DND-41 (cell line): ENCODE measurements at places on chromosomes 16 and 17.
A peak's percentile ranks its signal among the peaks of the same experiment; 100 is the strongest.

DNA sequence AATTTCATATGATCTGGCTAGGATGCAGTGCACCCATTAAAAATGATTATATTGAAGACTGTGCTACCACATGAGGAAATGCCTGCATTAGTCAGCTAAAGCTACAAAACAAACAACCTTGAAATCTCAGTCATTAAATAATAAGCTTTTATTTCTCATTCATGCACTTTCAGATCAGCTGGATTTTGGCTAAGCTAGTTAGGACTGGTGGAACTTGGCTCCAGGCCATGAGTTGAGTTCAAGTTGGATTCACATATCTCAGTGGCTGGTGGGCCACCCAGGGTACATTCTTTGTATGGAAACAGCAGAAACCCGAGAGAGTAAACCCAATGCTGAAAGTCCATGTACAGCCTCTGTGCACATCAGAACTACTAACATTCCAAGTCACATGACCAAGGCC is 6.4 kb upstream of the SLFN12L start:
- no peak for DNase-seq

DNA sequence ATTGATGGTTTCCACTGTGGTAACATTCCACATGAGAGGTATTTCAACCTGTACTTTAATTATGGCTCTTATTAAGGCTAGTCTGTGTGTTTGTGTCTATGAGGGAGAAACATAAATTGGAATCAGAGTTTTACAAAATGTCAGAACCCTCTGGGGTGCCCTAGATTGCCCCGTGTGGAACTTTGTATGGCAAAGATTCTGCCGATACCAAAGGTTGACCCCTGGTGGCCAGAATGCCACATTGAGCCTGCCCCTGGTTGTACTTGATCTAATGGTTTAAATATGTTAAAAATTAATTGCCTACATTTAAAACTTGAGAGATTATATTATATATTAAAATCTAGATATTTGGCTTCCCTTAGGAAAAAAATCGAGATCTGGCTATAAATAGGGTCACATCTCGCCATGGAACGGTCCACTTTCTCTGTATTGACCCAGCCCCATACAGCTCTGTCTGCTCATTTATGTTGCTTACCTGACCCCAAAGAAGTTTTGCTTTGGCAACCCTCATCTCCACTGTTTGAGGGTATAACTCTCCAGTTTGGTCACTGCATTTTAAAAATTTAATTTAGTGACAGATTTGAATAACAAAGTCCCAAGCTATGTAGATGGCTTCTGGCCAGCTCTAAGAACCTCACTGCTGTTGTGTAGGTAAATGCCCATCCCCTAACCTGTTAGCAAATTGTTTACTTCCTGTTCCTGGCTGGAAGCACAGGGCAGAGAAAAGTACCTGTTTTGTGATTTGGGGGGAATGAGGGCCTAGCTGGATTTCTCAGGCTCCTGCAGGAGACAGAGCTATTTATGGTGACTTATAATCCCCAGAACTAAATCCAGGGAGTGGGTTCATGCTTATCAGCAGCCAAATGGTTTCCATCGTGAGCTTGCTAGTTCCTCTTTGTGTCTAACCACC is 95.0 kb downstream of the PLCG2 start:
- peak; percentile 57 for DNase-seq

GRCh38 chr17:19551591-19552148 is 18.0 kb downstream of the SLC47A1 start:
- no peak for DNase-seq

GRCh38 chr16:29664091-29664921 is 1.3 kb downstream of the SPN start:
- DNase-seq: peak; percentile 64

- no peak for DNase-seq
Measured at GRCh38 chr17:19457830-19458271, 46.8 kb downstream of the RNF112 start.

DNA sequence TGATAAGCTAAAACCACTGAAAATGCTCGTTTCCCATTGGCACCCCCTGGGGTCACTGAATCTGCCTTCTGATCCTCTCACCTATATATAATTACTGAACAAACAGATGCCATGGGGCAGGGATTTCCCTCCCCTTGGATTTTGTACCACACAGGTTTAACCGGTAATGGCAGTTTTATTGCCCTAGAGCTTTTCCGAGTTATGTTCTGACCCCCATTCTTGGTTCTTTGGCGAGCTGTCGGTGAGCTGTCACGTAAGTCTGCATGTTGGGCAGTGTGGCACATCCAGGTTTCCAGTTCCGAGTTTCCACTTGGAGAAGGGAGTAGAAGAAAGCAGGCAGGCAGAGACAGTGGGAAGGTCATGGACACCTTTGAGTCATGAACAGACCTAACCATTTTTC is 7.1 kb downstream of the TMEM97 start:
- DNase-seq: no peak

DNA sequence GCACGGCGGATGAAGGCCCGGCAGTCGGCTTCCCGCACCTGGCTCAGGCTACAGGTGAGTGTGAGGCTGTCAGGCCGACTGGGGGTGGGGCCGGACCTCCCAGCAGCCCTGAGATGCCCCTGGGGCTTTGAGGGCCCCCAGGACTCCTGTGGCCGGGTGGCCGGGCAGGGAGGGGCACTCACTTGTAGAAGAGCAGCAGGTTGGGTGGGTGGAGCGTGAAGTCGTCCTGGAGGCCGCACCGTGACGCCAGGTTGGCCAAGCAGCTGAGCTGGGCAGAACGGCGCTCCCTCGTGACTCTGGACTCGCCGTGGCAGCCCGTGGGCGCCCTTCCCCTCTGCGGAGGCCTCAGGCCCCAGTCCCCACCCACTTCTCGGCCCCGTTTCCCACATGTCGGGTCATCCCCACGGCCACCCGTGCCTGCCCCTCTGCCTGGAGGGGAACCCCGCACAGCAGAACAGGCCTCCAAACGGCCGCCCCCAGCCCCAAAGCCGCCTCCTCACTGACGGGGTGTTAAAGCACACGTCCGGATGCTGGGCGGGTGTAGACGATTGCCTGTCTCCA is 12.9 kb downstream of the RPUSD1 start:
- no peak for DNase-seq

GRCh38 chr16:76879420-76879819 is 311.6 kb upstream of the MON1B start:
- DNase-seq: no peak

DNA sequence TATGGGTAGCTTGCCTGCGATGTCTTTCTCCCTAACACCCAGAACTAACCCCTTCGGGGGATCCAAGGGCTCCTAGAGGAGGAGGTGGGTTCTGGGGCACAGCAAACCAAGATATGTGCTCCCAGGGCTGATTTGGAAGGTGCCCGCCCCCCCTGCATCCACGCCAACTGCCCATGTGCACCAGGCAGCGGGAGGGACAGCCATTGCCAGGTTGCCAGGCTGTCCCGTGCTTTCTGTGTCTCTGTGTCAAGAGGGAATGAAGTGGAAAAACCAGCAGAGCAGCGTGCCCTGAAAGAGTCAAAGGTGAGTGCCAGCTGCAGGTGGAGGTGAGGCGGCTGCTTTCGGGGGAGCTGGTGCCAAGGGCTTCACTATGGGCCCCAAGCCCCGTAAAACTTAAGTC is 6.4 kb downstream of the TEKT5 start:
- DNase-seq: no peak

GRCh38 chr16:31002250-31002700 is 8.2 kb downstream of the STX1B start:
- no peak for DNase-seq

- peak; percentile 97 for DNase-seq
Measured at GRCh38 chr17:45172541-45173286, 11.0 kb downstream of the HEXIM2 start.

- no peak for DNase-seq
Measured at GRCh38 chr17:47276868-47277267, 23.2 kb downstream of the ITGB3 start.

GRCh38 chr17:77617516-77617915 is 341.0 kb upstream of the TNRC6C start:
- no peak for DNase-seq

- no peak for DNase-seq
Measured at GRCh38 chr17:28907709-28908475, 5.0 kb upstream of the DHRS13 start.

DNA sequence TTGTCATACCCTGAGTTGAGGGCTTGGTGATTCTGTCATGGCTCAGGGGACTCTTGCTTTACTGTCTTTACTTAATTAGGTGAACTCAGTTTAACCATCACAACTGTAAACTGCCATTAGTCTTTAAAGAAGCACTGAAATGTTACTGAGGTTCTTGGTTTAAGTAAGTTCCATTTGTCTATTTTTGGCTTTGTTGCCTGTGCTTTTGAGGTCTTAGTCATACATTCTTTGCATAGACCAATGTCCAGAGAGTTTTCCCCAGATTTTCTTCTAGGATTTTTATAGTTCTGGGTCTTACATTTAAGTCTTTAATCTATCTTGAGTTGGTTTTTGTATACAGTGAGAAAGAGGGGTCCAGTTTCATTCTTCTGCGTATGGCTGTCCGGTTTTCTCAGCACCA is 137.5 kb downstream of the SOCS1 start:
- DNase-seq: no peak

- no peak for DNase-seq
Measured at GRCh38 chr17:45709728-45710288, 74.3 kb upstream of the CRHR1 start.

DNA sequence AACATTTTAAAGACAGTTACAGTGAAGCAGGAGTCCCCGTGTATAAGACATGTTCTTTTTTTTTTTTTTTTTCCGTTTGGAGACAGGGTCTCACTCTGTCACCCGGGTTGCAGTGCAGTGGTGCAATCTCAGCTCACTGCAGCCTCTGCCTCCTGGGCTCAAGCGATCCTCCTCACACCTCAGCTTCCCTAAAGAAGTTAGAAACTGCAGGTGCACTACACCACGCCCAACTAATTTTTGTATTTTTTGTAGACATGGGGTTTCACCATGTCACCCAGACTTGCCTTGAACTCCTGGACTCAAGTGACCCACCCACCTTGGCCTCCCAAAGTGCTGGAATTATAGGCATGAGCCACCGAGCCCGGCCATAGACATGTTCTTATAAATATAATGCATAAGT is 3.0 kb downstream of the EVI2B start:
- DNase-seq: peak; percentile 51

- no peak for DNase-seq
Measured at GRCh38 chr17:18859256-18859655, 1.3 kb downstream of the PRPSAP2 start.

DNA sequence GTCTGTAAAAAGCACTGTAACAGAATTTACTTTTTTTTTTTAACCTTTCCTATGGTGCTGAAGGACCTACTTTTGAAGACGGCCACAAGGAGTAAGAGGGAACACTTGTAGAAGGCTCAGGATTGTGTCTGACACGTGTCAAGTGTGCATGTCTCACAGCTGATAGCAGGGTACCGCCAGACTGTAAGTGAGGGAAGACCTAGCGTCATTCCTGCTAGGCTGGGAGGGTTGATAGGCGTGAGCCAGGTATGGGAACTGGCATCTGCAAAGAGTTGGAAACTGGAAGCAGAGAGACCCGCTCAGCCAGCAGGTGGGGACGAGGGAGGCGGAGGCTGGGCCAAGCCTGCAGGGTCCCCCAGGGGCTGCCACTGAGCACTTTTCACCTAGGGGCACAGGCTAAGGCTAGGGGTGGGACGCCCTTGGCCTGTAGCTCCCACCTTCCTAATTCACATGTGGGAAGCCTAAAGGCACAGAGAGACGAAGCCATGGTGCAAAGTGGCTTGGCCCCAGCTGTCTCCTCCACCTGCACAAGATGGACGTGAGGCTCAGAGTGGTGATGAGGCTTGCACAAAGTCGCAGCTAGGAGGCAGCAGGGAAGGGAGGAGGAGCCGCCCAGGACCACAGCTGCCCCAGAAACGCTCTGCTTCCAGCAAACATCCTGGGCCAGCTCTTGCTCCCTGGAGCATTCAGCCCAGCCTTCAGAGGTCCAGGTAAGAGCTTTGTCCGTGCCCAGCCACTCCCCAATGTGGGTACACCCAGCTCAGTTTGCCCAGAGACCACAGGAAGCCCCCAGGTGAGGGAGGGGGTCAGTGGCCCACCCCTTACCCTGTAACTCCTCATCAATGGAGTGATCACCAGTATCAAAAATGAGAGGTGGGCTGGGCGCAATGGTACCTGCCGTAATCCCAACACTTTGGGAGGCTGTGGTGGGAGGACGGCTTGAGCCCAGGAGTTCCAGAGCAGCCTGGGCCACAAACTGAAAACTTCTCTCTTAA is 18.9 kb downstream of the VASN start:
- DNase-seq: no peak

GRCh38 chr16:80114699-80115098 is 426.1 kb upstream of the DYNLRB2 start:
- DNase-seq: no peak

- no peak for DNase-seq
Measured at GRCh38 chr16:89135166-89135565, 36.4 kb upstream of the CDH15 start.

GRCh38 chr17:55567240-55568214 is 56.3 kb upstream of the SMIM36 start:
- peak; percentile 19 for DNase-seq

DNA sequence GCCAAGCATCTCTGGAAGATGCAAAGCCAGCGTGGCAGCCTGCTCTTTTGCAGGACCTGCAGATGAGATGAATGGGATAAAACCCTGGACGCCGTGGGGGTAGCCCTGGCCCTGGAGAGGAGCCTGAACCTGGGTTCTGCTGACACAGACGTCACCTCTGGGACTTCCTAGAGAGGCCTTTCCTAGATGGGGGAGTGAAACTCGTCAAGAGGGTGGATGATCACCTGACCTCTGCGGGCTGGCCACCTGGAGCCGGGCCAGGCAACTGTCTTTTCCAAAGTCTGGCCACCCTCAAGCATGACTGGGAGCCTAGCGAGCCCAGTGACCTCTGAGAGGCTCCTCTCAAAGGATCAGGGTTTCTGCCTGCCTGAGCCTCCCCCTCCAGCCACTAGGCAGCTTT is 529.0 kb downstream of the KCNJ18 start:
- no peak for DNase-seq

GRCh38 chr17:45677770-45678169 is 106.3 kb upstream of the CRHR1 start:
- DNase-seq: no peak

- DNase-seq: no peak
Measured at GRCh38 chr17:1002771-1003555, 6.0 kb downstream of the TIMM22 start.

GRCh38 chr16:75152635-75153034 is 4.3 kb downstream of the ZFP1 start:
- DNase-seq: no peak

- peak; percentile 94 for DNase-seq
Measured at GRCh38 chr17:42659079-42659931, at the start of gene TUBG2. Gene TUBG2, plus strand, starts transcription at chr17:42659284. Its CDS starts 220 bp downstream, at chr17:42659504.

GRCh38 chr16:84746875-84747274 is 47.1 kb downstream of the USP10 start:
- no peak for DNase-seq

DNA sequence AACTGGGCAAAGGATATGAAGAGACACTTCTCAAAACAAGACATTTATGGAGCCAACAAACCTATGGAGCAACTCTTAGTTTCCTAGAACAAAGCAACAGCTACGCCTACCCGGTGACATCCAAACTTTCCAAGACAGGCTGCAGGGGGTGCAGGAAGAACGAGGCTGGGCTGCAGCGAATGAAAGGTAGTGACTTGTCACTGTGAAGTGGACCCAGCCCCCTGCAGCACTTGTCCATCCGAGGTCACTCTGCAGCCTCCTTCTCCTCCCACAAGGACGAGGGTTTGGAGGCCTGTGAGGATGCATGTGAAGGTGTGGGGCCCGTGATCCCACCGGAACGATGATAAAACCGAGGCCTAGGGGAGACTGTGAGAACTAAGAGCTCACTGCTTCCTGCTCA is 192.6 kb upstream of the RPL38 start:
- DNase-seq: no peak
